ENCODE measurements at places on chromosomes 7 and 10.

- DNase-seq = no peak
Measured at GRCh38 chr7:159015454-159016410, 128.9 kb downstream of the VIPR2 start.

- no peak for DNase-seq
Measured at GRCh38 chr10:86360657-86361056, 5.9 kb downstream of the GRID1 start.

GRCh38 chr7:93958651-93959050 is 37.1 kb downstream of the GNG11 start:
- no peak for DNase-seq

- DNase-seq = peak; percentile 80
Measured at GRCh38 chr7:142587578-142588191, 161.6 kb upstream of the PRSS1 start.

DNA sequence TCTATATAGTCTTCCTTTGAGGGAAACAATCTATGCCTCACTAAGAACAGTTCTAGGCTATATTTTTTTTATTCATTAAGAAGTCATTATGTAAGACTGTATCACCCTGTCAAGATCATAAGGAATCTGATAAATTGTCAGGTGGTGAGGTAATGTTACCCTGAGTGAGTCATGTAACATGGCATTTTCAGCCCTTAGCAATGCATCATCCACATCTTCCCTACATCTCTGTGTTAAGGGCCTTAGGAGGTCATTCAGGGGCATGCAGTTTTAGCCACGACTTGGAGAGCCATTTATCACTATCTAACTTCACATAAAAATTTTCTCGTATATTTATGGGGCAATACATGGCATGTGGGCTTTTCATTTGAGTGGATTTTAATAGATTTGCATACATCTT is 924.5 kb upstream of the MBL2 start:
- no peak for DNase-seq

DNA sequence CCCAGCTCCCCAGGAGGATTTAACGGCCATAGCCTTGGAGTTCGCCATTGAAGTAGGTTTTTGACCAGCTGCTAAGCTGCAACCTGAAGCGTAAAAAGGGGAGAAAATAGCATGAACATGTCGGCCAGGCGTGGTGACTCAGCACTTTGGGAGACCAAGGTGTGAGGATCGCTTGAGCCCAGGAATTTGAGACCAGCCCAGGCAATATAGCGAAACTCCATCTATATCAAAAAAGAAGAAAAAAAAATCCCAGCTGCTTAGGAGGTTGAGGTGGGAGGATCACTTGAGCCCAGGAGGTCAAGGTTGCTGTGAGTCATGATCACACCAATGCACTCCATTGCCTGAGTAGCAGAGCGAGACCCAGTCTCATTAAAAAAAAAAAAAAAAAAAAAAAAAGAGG is 32.2 kb upstream of the MCU start:
- no peak for DNase-seq

- no peak for DNase-seq
Measured at GRCh38 chr7:50908628-50909290, 126.1 kb upstream of the GRB10 start.

DNA sequence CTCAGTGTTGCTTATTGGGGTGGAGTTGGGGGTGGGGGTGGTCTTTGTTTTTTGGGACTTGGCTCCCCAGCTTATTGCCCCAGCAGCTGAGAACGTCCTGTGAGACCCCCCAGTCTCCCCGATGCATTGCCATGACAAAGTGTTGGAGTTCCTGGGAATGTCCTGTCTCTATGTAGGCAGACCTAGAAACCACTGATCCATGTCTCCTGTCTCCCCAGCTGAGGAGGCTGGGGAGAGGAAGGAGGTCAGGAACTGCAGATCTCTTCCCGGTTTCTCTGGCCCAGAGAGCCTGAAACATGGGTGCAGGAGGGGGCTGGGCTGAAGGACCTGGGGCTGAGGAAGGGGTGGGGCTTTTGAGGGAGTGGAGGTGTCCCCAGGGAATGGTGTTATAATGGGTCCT is 80.2 kb upstream of the GTF2IRD1 start:
- no peak for DNase-seq

GRCh38 chr10:125092564-125093031 is 67.8 kb downstream of the CTBP2 start:
- no peak for DNase-seq

GRCh38 chr7:20466543-20467021 is 135.9 kb downstream of the ITGB8 start:
- no peak for DNase-seq

DNA sequence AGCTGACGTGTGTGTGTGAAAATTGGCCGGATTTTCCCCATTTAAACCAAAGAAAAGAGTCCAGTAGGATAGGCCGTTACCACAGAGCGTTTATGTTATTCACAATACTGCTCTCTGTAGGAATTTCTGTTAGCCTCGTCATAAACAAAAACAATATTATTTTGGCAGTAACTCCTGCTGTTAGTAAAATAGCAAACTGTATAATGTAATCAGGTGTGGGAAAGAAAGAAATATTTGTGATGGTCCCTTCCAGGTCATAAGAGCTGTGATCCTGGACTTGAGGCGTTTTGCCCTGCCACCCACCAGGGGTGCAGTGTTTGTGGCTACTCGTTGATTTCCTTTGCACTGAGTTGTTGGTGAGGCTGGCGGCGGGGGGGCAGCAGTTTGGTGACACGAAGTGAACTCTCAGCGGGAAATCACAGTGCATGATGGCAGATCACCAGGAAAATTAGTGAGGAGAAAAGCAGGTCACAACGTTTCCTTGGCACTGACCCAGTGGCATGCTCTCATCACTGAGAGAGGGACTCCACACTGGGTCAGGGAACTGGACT is 2.8 kb downstream of the EEPD1 start:
- peak; percentile 30 for DNase-seq

DNA sequence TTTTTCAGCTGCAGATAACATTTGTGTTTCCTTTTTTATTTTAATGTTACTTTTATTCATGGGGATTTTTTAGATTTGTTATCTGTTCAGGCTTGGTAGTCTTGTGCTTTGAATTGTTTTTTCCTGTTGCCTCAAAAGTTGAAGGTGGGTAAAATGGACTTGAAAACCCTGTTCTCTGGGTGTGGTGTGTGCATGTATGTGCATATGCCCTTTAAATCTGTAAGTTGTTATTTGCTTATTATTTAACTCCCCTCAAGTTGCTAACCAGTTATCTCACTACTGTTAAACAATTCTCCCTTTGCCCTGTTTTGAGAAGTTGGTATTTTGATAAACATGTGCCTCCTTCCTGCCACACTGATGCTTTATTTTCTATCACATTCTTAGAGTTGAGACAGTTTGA is 30.6 kb downstream of the TSPAN14 start:
- DNase-seq = no peak

DNA sequence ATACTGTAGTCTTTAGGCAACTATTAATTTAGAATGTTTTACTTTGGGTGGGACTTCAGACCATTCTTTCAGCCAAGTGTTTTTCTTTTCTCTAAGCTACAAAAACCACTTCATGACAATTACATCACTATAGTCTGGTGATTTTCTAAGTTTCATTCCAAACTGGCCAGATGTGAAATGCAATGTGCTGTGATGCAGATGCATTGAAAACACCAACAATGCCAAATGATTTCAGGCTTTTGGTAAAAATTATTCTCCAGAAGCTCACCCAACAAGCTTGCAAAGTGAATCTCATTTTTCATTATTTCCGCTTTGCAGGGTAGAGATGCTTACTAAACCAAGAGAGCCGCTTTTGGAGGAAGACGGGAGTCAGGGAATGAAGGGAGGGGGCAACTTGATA is 118.4 kb upstream of the ANK3 start:
- no peak for DNase-seq

GRCh38 chr10:10881117-10881813 is 136.4 kb upstream of the CELF2 start:
- no peak for DNase-seq
